ENCODE measurements at places on chromosomes 5 and 9. TPM values are rescaled to one million over a fixed set of nuclear protein-coding genes. Genes with fewer than 3 reads are reported as not detected.

DNA sequence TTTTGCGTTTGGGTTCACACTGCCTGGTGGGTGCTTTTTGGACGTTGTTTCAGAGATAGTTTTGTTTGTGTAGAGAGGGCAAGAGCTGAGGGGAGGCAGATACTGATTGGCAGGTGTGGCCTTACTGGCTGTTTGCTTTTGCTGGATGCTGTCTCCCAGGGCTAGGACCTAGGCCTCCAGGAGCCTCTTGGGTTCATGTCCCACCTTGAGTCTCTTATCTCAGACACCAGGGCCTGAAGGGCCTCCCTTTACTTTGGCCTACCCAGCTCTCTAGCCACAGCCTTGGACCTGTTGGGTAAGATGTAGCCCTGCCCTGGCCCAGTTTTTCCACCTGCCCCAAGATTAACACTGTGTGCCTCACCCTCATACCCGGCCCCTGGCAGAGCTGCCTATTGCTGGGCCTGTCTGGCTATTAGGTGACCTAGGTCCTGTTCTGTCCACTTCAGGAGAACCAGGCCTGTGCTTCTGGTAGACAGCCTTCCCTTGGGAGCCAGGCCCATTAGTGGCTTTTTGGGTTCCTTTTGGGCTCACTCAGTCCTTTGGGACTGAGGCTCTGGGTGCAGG lies 13.4 kb downstream of the PTPA start:
- no peaks in the 10 kb centered on the region for H3K4me1 ChIP-seq
- H3K4me3 ChIP-seq, result no peak overlapping the region
- no peak for DNase-seq
- H3K36me3 ChIP-seq, result peaks cover 32% of the 10 kb centered on the region

DNA sequence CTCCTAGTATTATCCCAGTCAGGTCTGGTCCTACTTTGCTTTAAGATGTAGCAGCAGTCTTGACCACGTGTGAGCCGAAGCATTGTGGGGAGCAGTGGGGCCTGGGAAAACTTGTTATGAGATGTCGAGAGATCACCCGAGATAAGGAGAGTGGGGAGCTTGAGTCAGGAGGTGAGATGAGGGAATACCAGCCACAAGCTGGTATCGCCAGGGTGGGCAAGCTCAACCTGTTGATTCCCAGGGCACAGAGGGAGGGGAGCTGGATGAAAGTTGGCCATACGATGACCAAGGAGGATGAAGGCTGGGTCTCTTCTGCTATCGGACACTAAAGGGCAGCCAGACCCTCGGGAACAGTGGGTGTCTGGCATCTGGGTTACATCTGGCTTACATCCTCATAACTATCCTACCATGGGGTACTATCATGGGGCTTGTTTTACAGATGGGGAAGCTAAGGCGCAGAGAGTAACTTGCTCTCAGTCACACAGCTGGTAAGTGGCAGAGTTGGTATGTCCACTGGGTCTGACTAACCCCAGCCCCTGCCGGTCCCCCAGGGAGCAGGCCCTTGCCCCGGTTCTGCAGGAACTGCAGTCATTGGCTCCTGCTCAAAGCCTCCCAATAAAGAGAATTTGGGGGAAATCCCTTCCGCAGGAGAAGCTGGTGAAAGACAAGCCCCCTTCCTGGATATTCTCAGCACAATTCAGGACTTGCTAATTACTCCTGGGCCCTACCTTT lies 13.4 kb upstream of the TIFAB start:
- DNase-seq, result no peak
- H3K36me3 ChIP-seq, result no peaks in the 10 kb centered on the region
- H3K27ac ChIP-seq, result no peak overlapping the region
- no peaks in the 10 kb centered on the region for H3K27me3 ChIP-seq
- H3K4me3 ChIP-seq, result no peak overlapping the region

DNA sequence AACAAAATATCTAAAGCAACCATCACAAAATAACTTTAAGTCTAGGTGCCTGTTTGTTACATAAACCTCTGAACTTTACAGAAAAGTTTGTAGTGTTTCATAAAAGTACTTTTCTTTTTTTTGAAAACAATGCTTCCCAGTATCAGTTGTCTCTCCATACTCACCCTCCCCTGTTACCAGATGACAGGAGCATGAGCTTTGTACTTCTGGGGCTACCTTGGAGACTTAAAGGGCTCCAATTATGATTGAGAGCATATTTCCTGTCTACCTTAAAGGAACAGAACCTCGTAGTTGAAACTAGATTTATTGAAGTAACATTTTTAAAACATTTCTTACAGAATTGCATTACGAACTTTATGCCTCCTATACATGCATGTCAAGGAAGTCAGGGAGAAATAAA lies 55.4 kb upstream of the PPP1R2B start:
- no peak for DNase-seq
- no peaks in the 10 kb centered on the region for H3K4me1 ChIP-seq
- H3K4me3 ChIP-seq, result no peak overlapping the region

GRCh38 chr5:58477760-58478376 lies 13.4 kb upstream of the GAPT start:
- no peak for DNase-seq
- no peaks in the 10 kb centered on the region for H3K27me3 ChIP-seq
- no peak overlapping the region for H3K27ac ChIP-seq
- no peaks in the 10 kb centered on the region for H3K4me1 ChIP-seq

GRCh38 chr9:68678430-68678829 lies 26.6 kb upstream of the PIP5K1B start:
- H3K4me1 ChIP-seq, result no peaks in the 10 kb centered on the region
- H3K27ac ChIP-seq, result no peak overlapping the region
- no peak for DNase-seq

DNA sequence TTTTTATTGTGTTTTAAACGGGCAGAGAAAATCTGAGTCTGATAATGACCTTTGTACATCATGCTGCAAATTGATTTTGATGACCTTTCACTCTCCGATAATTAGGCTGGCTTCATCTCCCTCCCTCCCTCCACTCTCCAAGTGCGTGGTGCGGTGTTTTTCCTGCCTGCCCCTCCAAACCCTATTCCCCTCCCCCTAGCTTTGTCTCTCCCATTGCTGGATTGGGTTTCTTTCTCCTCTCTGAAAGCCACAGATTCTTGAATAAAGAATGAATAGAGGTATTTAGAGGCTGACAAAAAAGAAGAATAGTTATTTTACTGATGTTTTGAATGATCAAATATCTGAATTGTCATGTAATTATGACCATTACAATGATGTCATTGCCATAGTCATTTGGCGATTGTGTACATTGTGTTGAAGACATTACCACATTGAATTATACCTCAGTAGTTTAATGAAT lies 571.1 kb upstream of the ZNF608 start:
- H3K4me3 ChIP-seq, result no peak overlapping the region
- no peaks in the 10 kb centered on the region for H3K4me1 ChIP-seq
- no peak for DNase-seq

DNA sequence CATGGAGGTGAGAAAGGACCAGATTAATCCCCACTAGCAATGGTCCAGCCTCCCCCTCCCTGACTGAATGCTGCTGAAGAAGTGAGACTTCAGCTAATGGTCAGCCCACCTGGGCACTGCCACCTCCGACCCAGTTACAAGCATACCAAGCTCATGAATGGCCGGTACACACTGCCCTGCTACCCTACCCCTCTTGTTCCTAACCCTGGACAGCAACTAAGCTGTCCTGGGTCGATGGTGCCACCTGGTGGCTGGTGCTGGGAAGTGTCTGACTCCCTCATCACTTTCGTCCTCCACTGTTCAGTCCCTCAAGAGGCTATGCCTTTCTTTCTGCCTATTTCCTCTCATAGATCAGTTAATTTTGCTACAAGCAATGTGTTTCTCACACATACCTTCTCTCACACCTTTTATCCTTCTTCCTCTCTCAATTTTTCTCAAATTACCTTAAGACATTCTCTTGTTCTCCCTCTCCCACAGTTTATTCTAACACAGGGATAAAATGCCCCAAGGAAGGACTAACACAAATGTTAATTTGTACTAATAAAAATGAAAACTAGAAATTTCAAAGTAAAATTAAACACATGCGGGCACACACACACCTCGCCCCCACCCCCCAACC lies 42.4 kb downstream of the PAX5 start:
- H3K27me3 ChIP-seq, result peaks cover 8% of the 10 kb centered on the region
- H3K27ac ChIP-seq, result no peak overlapping the region
- no peaks in the 10 kb centered on the region for H3K4me1 ChIP-seq

- H3K36me3 ChIP-seq, result no peaks in the 10 kb centered on the region
- no peaks in the 10 kb centered on the region for H3K4me1 ChIP-seq
- no peaks in the 10 kb centered on the region for H3K27me3 ChIP-seq
- H3K4me3 ChIP-seq, result no peak overlapping the region
These were observed 31.4 kb upstream of the EGFL7 start for GRCh38 chr9:136631038-136632000.

- H3K4me3 ChIP-seq, result no peak overlapping the region
- H3K27ac ChIP-seq, result no peak overlapping the region
- no peak for DNase-seq
- H3K27me3 ChIP-seq, result no peaks in the 10 kb centered on the region
- peaks cover 60% of the 10 kb centered on the region for H3K36me3 ChIP-seq
- no peaks in the 10 kb centered on the region for H3K4me1 ChIP-seq
These were observed 7.5 kb downstream of the HSPA5 start for GRCh38 chr9:125233678-125234077.

GRCh38 chr9:68706363-68707201 lies 1.5 kb downstream of the PIP5K1B start:
- H3K4me3 ChIP-seq, result peak overlapping the region; percentile 66
- DNase-seq, result no peak
- H3K36me3 ChIP-seq, result no peaks in the 10 kb centered on the region
- H3K27ac ChIP-seq, result peak overlapping the region; percentile 86
- H3K4me1 ChIP-seq, result no peaks in the 10 kb centered on the region

GRCh38 chr9:16499892-16500291 lies 370.6 kb downstream of the BNC2 start:
- no peak overlapping the region for H3K4me3 ChIP-seq
- DNase-seq, result no peak
- no peaks in the 10 kb centered on the region for H3K4me1 ChIP-seq
- H3K36me3 ChIP-seq, result no peaks in the 10 kb centered on the region
- H3K27me3 ChIP-seq, result no peaks in the 10 kb centered on the region

DNA sequence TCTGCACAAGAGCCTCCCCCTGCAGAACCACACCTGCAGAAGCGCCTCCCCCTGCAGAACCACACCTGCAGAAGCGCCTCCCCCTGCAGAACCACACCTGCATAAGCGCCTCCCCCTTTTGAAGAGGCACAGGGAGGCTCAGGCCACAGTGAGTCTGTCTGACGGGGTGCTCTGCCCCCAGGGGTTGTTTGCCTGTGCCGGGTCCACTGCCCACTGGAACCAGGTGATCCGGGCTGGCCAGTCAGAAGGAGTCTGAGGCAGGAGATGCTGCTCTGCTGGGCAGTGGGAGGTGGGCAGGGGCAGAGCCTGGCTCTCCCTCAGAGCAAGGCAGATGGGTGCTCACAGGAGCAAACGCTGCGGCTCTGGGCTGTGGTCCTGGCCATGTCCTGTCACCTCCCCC lies 60.8 kb upstream of the RNU6ATAC start:
- no peak overlapping the region for H3K27ac ChIP-seq
- no peak overlapping the region for H3K4me3 ChIP-seq
- H3K36me3 ChIP-seq, result no peaks in the 10 kb centered on the region
- H3K4me1 ChIP-seq, result no peaks in the 10 kb centered on the region

DNA sequence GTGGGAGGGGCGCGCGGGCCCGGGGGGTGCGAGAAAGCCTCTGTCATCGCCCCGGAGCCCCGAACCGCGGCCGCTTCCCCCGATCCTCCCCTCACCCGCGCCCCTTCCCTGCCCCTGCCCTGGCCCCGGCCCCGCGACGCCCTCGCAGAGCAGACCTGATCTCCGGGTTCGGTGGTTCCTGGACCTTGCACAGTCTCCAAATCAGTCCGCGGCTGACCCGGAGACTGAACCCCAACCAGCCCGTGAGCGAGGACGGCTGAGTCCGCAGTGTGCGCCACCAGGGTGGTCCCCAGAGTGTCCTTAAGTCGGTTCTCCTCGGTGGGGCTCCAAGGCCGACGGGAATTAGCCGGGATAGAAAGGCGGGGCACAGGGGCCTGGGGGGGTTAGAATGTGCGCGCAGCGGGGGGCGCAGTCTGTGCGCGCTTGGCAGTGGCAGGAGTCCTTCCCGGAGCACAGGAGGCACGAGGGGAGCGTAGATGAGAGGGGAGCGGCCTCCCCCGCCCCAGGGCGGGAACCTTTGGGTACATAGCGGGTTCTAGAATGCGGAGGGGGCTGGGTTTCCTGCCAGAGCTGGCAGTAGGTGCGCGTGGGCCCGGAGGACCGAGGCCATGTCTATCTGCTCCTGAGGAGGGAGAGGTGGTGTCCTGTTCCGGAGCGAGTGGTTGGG lies 779 bp downstream of the PKN3 start:
- H3K4me3 ChIP-seq, result peak overlapping the region; percentile 69
- no peak for DNase-seq
- peaks cover 12% of the 10 kb centered on the region for H3K4me1 ChIP-seq
- H3K27me3 ChIP-seq, result no peaks in the 10 kb centered on the region
- no peaks in the 10 kb centered on the region for H3K36me3 ChIP-seq
- peak overlapping the region; percentile 78 for H3K27ac ChIP-seq

DNA sequence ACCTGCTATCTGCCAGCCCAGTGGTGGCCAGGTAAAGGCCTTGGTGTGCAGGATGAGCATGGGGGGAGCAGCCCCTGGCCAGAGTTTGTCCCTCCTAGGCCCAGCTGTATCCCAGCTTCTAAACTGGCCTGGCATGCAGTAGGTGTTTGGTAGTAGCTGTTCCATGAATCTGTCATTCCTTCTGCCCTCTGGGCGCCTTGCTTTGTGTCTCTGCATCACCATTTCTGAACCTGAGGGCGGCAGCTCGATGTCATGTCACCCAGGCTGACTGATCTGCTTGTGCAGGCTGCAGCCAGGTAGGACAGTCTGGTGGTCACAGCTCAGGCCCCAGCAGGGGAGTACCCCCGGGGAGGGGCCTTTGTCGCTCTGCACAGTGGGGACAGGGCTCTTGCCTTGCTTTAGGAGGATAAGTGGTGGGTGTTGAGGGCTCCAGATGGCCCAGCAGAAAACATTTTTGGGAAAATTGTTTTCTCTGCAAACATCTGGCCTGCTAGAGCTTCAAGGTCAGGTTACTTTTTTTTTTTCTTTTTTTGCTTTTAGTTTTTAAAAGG lies 4.6 kb upstream of the SUSD3 start:
- no peaks in the 10 kb centered on the region for H3K27me3 ChIP-seq
- no peak overlapping the region for H3K4me3 ChIP-seq
- H3K4me1 ChIP-seq, result peaks cover 16% of the 10 kb centered on the region
- H3K27ac ChIP-seq, result no peak overlapping the region
- no peak for DNase-seq
- no peaks in the 10 kb centered on the region for H3K36me3 ChIP-seq

GRCh38 chr5:69024241-69024651 lies 69.6 kb upstream of the SLC30A5 start:
- no peaks in the 10 kb centered on the region for H3K27me3 ChIP-seq
- no peak for DNase-seq
- no peaks in the 10 kb centered on the region for H3K36me3 ChIP-seq
- H3K4me3 ChIP-seq, result no peak overlapping the region
- no peaks in the 10 kb centered on the region for H3K4me1 ChIP-seq

GRCh38 chr9:18461496-18461895 lies 12.5 kb upstream of the ADAMTSL1 start:
- H3K27ac ChIP-seq, result no peak overlapping the region
- H3K36me3 ChIP-seq, result no peaks in the 10 kb centered on the region
- H3K27me3 ChIP-seq, result no peaks in the 10 kb centered on the region
- no peaks in the 10 kb centered on the region for H3K4me1 ChIP-seq
- no peak overlapping the region for H3K4me3 ChIP-seq
- DNase-seq, result no peak

Gene IL31RA
- total RNA-seq, result 0.16 TPM

Gene ASPN
- total RNA-seq, result 29.0 TPM

Gene IFNB1
- total RNA-seq, result not detected
